Kidney (tissue), 22 donors: ENCODE measurements at places on chromosomes 1 and 21.
A peak's percentile ranks its signal among the peaks of the same experiment; 100 is the strongest.

DNA sequence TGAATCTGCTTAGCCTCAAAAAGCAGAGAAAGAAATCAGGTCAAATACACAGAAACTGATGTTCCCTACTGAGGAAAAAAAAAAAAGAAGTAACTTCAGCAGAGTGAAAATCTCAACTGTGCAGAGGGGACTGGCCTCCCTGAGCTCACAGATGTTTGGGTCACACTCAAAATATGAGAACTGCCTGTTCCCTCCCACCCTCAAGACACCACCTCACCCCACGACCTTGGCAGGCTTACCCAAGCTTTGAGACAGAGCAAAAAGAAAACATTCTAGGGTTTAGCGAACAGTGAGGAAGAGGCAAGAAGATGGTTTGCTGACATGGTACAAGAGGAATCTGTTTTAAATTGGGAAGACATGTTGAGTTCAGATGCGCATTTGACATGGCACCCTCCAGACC lies 48.8 kb downstream of the NID1 start:
- no peak overlapping the region for H3K4me3 ChIP-seq
- no peaks in the 10 kb centered on the region for H3K4me1 ChIP-seq
- H3K27me3 ChIP-seq = no peaks in the 10 kb centered on the region
- H3K27ac ChIP-seq = no peak overlapping the region

- no peaks in the 10 kb centered on the region for H3K36me3 ChIP-seq
- H3K27me3 ChIP-seq = no peaks in the 10 kb centered on the region
- peak; percentile 72 for DNase-seq
- peak overlapping the region; percentile 7 for H3K4me3 ChIP-seq
Observed at GRCh38 chr1:64505944-64506655, 36.2 kb downstream of the CACHD1 start.

DNA sequence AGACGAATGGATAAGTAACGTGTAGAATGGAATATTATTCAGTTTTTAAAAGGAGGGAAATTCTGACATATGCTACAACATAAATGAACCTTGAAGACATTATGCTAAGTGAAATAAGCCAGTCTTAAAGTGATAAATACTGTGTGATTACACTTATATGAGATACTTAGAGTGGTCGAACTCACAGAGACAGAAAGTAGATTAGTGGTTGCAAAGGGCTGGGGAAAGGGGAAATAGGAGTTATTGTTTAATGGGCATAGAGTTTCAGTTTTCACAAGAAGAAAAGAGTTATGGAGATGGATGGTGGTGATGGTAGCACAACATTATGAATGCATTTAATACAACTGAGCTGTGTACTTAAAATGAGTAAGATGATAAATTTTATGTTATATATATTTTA lies 14.7 kb upstream of the AHCYL1 start:
- H3K36me3 ChIP-seq = no peaks in the 10 kb centered on the region
- no peak for DNase-seq
- H3K4me3 ChIP-seq = no peak overlapping the region
- no peaks in the 10 kb centered on the region for H3K4me1 ChIP-seq

GRCh38 chr1:245807306-245807705 lies 652.5 kb downstream of the KIF26B start:
- H3K27ac ChIP-seq = no peak overlapping the region
- no peaks in the 10 kb centered on the region for H3K27me3 ChIP-seq
- no peak for DNase-seq
- H3K36me3 ChIP-seq = no peaks in the 10 kb centered on the region
- no peaks in the 10 kb centered on the region for H3K4me1 ChIP-seq

DNA sequence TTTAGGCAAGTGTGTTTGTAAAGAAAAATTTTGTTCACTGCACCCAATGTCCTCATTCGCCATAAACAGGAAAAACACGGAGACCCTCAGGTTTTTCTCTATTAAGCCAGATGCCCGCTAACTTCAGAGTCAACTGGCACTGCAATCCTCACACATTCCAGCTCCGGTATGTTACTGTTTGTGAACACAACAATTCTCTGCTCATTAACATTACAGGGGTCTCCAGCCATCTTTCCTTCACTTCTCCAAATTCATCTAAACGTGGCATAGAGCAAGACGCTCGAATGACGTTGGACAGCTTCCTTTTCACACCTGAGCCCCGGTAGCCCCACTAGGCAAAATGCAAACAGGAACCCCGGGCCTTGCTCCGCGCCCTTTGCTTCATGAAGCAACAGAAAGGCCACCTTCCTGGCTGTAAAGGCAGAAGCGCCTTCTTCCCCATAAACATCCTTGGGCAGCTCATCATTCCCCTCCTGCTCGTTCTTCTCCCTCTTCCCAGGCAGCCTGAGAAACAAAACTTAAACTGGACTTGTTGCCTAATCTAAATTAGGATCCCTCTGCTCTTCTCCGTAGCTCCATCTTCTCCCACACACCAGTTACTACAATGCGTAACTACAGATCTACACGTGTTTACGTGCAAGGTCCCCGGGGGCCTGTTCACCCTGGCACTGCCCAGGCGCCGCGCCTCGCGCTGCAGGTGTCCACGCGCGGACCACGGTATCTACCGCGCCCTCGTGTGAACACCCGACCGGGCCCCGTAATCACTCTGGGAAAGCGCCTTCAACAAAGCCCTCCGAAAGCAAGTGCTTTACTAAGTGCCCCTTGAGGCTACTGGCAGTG lies 1.2 kb downstream of the LBR start:
- H3K4me3 ChIP-seq = peak overlapping the region; percentile 80
- peak overlapping the region; percentile 85 for H3K27ac ChIP-seq
- no peaks in the 10 kb centered on the region for H3K36me3 ChIP-seq

DNA sequence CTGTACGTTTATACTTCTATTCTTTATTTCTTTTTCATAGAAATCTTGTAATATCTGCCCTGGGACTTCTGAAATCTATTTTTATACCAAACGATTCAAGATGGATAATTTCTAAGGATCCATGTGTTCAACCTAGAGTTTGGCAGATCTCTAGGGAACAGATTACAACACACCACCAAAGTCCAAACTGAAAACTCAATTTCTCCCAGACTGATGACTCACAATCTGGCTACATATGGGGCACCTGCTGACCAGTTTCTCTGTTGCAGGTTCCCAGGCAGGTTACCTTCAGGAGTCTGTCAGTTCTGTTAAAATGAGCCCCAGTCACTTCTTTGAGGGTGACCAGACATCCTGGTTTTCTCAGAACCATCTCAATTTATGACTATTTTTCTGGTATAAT lies 439.4 kb downstream of the GPATCH2 start:
- no peak for DNase-seq
- H3K36me3 ChIP-seq = no peaks in the 10 kb centered on the region
- no peak overlapping the region for H3K27ac ChIP-seq
- no peak overlapping the region for H3K4me3 ChIP-seq
- H3K4me1 ChIP-seq = no peaks in the 10 kb centered on the region
- H3K27me3 ChIP-seq = no peaks in the 10 kb centered on the region

DNA sequence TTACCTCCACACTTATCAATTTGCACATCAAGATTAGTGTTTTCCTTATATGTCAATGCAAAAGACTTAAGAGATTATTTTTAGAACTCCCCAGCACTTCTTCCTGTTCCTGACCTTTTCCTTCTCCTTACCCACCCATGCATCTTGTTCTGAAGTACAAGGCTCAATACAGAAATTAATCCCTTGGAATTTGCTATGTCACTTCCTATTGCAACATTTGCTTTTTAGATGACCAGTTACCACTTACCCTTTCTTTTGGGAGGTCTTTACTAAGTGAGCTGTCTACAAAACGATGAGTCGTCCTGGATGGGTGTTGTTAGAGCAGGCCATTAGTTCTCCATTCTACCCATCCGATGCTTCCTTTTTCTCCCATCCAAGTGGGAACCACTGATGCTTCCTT lies 221.2 kb downstream of the FMN2 start:
- no peaks in the 10 kb centered on the region for H3K27me3 ChIP-seq
- no peak for DNase-seq
- no peak overlapping the region for H3K4me3 ChIP-seq
- H3K36me3 ChIP-seq = no peaks in the 10 kb centered on the region

GRCh38 chr1:107704911-107705310 lies 260.1 kb downstream of the VAV3 start:
- no peaks in the 10 kb centered on the region for H3K4me1 ChIP-seq
- no peak overlapping the region for H3K27ac ChIP-seq
- no peaks in the 10 kb centered on the region for H3K27me3 ChIP-seq
- H3K36me3 ChIP-seq = no peaks in the 10 kb centered on the region

DNA sequence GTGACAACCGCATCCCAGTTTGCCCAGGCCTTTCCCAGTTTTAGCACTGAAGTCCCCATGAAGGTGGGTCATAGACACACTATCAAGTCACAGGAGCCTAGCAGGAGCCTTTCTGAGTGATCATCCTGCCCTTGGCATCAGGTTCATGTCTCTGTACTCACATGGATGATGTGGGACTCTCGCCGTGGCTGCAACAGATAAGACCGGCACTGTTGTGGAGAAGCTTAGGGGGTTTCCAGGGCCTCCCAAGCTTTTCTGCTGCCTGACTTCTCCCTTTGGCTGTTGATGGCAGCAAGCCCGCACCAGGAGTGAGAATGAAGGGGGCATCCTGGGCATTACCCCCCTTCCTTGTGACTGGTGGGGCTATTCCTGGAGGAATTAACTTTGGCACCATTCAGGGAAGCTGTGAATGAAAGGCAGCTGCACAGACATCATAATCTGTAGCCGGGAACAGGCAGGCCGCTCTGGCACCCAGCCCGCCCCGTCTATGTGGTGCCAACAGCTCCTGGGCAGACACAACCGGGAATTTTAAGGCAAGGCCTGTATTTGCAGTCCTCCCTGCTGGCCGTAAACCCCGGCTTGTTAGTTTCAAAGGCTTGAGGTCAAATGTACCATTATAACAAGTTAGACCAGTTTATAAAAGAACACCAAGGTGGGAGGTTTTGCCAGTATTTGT lies 148.6 kb downstream of the HUNK start:
- H3K4me1 ChIP-seq = no peaks in the 10 kb centered on the region
- H3K27me3 ChIP-seq = no peaks in the 10 kb centered on the region
- no peak overlapping the region for H3K27ac ChIP-seq
- H3K36me3 ChIP-seq = no peaks in the 10 kb centered on the region

DNA sequence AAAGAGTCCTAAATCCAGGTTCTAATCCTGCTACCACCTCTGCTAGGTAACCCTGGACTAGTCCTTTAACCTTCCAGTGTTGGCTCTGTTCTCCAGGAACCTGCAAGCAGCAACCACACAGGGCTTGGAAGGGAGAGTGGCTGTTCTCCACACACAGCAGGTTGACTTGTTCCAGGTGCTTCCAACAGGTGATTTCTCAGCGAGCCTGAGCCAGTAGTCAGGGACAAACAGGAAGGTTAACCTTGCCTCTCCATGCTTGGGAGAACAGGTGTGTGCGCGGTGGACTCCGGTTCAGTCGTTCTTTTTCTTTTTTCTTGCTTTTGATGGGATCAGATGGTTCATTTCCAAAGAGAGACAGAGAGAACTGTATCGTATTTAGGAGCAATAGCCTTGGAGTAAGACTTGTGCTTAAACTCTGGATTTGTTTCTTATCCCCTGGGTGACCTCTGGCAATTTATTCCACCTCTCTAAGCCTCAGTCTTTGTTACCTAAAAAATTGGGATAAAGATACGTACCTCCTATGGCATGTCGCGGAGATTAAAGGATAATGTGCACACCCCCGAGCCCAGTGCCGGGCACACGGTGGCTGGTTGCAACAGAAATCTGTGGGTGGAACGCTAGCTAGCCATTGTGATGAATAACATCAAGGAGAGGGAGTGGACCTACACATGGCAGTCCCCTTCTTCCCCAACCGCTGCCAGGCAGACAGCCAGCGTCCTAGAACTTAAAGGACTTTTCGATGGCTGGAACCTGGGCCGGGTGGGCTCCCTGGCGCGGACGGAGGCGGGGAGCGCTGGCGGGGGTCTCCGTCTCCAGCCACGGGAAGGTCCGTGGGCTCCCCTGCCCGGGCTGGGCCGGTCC lies 583 bp upstream of the CACHD1 start:
- no peaks in the 10 kb centered on the region for H3K27me3 ChIP-seq
- peak overlapping the region; percentile 84 for H3K27ac ChIP-seq
- no peaks in the 10 kb centered on the region for H3K4me1 ChIP-seq
- peak overlapping the region; percentile 68 for H3K4me3 ChIP-seq
- no peaks in the 10 kb centered on the region for H3K36me3 ChIP-seq

DNA sequence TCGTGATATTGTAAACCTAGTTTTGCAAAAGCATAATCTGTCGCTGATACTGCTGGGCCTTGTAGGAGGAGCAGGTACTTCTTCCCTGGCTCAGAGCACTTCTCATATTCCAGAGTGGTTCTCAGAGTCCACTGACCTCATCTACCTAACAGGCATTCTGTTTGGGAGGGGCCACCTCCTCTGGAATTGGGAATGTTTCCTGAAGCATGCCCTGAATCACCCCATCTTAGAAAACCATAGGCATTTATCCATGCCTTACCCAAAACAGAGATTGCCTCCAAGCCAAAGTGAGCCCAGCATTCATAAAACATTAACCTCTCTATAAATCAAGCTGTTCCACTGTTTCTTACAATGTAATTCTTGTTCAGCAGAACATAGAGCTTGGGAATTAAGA lies 35.1 kb downstream of the SLC44A3 start:
- no peaks in the 10 kb centered on the region for H3K27me3 ChIP-seq
- no peak overlapping the region for H3K4me3 ChIP-seq
- no peak for DNase-seq
- H3K27ac ChIP-seq = peak overlapping the region; percentile 89
- no peaks in the 10 kb centered on the region for H3K4me1 ChIP-seq
